Erythroblast (primary cell): ENCODE measurements at places on chromosomes 2 and 18.

DNA sequence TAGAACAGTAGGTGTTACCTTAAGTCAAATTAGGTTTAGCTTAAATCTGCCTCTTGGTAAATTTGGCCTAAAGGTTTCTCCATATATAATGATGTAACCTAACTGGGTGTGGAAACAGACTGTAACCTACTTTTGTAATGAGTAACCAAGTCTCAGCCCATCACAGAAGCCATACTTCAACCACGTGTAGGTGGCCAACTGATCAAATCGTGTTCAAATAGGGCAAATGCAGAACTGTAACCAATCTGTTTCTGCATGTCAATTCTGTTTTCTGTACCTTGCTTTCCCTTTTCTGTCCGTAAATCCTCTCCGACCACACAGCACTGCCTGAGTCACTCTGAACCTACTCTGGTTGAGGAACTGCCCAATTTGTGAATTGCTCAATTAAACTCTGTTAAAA, 34.0 kb upstream of the PLA2R1 start:
- DNase-seq: no peak

DNA sequence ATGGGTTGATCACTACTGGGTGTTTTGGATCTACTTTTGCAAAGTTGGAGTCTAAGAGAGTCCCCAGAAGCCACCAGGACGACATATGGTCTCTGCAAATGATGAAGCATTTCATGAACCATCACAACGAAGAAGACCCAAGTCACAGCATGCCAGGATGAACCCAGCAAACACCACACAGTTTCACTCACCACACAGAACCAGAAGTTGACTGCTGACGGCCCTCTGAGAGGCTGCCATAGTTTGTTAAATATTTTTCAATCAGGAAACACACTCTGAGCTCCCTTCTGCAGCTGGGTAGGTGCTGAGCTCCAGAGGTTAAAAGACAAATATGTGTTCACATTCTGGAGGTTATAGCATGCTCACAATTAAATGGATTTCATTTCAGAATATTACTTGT, 271.4 kb downstream of the DCDC2C start:
- DNase-seq: no peak

- DNase-seq: peak; percentile 59
Observed at GRCh38 chr2:55138014-55138881, 88.0 kb upstream of the RTN4 start.

GRCh38 chr2:47479863-47480262, 76.9 kb downstream of the MSH2 start:
- no peak for DNase-seq

GRCh38 chr2:215171151-215171550, 32.7 kb upstream of the ABCA12 start:
- DNase-seq: no peak

- no peak for DNase-seq
Observed at GRCh38 chr2:109507217-109507616, 106.5 kb downstream of the SEPTIN10 start.

DNA sequence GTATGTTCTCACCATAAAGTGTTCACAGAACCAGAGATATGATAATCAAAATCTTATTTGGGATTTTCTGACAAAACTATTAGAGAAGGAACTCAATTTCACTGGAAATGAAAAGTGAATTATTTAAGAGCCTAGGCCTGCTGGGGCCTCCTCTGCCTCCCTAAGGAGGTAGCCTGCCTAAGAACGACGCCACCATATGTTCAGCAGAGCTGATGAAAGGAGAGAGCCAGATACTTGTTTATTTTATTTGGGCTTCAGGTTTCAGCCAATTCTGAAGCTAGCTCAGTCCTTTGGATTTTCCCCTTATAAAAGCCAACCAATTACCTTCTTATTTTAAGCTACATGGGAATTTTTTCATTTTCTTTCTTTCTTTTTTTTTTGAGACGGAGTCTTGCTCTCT, 433.1 kb upstream of the MAP2 start:
- DNase-seq: no peak

DNA sequence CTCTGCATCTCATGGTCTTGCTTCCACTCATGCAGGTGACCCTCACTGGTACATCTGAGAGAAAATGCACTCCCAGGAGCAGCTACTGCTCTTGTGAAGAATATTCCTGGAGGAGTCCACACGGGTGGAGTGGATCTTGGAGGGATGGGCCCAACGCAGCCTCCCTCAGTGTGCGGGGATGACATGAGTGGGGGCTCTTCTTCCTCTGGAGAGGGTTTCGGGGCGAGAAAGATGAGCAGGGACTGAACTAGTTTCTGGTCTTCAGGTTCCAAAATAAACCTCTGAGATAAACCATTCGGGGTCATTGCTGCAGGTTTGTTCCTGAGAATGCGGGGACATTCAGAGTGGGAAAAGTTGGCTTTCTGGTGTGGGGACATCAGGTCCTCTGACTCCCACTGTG, 39.1 kb downstream of the COPS8 start:
- DNase-seq: no peak

DNA sequence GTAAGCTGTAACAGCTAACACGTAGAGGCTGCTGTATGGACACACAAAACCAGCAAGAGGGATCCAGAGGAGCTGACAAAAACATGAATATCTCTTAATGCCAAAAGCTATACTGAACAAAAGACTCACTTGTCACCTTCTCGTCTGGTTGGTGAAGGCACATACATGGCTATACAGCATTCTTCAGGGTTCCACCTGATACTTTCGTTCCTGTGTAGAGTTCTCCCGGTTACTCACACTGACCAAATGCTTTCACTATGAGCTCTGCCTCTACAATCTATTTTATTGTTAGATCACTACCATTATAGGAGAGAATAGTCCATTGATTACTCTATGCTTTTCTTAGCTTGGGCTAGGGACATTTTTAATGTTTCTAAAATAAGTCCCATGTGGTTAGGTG, 193.1 kb downstream of the HNMT start:
- DNase-seq: no peak

DNA sequence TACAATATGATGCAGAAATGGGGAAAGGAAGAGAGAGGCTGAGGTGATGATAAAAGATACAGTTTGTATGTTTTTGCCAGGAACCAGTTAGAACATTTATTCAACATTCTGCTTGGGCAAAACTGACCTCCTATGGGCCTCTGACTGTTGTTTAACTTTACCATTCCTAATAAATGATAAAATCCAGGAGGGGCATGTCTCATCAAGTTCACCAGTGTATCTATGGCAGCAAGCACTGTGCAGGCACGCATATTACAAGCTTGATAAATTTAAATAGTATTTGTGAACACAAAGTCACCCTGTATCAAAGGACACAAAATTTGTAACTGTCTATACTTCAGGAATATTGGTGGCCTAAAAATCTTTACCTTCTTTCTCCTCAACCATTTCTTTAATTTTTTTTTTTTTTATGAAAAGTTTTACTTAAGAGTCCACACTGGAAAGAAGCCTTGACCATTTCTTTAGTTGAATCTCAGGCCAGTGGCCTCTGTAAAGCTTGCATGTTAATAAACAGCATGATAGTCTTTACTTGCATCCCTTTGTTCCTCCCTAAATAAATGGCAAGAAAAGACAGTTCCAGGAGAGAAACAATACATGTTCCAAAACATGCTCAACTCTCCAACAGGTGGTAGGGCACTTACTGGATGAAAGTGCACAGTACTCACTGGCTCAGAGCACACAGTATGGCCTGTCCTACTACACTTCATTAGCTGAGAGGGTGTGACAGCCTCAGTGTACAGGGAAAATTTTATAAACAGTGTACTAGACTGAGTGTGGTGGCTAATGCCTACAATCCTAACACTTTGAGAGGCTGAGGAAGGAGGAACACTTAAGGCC, 52.3 kb downstream of the SOS1 start:
- DNase-seq: no peak

- no peak for DNase-seq
Observed at GRCh38 chr2:189267925-189268579, 88.5 kb upstream of the COL5A2 start.

DNA sequence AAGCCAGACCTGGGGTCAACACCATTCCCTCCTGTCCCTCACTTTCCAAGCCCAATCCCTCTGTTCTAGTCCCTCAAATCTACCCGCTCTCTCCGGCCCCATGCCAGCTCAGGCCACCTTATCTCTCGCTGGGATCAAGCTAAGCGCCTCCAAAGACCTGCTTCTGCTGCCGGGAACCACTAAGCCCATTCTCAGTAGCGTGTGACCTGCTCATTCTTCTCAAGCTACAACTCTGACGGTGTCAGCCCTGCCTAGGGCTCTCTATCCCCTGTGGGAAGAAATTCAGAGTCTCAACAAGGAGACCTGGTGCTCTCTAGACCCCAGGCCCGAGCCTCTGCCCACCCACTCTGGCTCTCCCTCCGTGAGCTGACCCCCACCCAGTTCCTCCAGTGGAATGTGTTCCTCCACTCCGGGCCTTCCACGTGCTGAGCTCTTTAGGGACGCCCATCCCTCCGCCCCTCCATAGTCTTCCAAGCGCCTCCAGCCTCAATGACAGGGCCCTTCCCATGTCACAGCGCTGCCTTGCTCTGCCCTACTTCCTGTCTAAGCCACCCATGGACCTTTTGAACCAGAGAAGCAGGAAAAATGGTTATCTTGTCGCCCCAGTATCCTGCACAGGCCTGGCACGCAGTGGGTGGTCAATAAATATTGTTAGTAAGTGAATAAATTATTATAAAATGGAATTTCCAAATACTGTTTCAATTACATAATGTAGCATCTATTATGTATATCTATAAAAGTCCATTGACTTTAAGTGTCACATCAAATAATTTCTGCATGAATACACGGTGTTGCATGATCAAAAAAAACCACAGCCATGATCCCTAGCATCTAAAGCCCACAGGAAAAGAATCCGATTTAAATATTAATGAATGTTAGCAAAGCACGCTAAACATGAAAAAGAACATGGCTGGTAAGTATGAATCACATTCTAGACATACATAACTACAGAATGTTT, 127.6 kb downstream of the ZNF516 start:
- DNase-seq: no peak

DNA sequence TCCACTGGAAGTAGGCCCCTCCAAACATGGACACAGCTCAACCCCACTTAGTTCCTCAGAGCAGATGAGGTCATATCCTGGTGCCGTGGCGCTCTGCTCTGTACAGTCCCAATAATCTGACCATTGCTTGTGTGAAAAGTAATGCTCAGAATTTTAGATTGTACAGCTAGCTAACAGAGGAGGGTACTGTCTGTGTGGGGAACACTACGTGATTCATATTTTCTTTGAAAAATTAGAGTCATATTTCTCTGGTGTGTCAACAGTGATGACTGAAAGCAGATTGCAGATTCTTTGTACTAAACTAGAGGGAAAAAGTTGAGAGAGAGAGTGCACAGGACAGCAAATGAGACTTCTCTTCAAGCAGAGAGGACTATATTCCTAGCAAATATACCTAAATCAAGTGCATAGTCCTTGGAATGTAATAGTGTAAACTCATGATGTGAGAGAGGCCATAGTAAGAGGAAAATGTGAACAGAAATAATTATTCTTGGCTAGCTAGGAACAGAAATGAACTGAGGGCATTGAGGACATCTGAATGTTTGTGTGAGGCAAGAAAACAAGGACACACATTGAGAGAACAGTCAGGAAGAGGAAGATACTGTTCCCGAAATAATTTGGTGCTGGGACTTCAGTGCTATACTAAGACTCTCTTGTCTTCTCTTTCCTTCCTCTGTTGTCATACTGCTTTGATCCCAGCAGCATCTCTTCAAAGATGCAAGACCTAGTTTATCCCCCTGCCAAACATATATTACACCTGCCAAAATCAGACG, 157.0 kb upstream of the RND3 start:
- no peak for DNase-seq

- DNase-seq: no peak
Observed at GRCh38 chr2:192604295-192604694, 409.6 kb upstream of the TMEFF2 start.

DNA sequence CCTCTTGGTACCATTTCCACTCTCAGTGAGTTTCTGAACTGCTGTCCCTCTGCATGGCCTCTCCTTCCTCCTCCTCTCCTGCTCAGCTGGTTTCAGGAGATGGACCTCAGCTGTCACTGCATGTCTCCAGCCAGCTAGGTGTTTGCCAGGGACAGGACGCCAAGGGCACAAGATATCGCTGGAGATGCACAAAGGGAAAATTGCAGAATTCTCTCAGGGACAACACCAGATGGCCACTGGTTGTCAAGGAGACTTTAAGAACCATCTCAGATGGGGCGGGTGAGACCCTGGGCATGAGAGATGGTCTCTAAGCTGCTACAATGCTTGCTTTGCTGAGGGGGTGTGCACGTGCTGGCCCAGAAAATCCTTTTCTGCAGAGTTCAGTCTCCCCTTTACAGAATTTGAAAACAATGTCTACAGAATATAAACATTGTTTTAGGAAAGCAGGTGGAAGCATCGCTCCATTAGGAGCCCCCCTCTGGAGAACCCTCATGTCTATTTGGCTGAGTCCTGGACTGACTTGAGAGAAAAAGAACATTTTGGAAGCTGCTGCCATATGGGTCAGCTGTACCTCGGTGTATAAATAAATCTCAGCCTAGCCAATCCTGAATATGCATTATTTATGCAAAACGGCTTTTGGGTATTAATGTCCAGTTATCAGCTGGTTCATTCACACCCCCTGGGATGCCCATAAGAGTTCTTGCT, 57.8 kb upstream of the SPP2 start:
- DNase-seq: no peak

DNA sequence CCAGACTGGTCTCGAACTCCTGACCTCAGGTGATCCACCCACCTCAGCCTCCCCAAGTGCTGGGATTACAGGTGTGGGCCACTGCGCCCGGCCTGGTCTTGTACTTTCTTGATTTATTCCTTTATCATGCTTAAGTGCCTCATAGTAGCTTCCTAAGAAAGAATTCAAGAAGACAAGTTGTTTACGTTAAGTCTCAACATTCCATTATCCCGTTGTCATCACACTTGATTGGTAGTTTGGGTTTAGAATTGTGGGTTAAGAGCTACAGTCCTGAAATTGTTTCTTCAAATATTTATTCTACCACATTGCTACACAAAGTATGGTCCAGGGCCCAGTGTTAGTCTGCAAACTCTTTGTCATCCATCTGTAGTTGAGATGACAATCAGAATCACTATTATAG, 194.0 kb downstream of the VWC2L start:
- no peak for DNase-seq
